ENCODE measurements at places on chromosomes 4 and X. TPM values are rescaled to one million over a fixed set of nuclear protein-coding genes. Genes with fewer than 3 reads are reported as not detected.

The EVC2 gene
- 7.5 TPM for total RNA-seq

The CASK gene
- total RNA-seq: 39.2 TPM

The NXT2 gene
- 30.8 TPM for total RNA-seq

The PLXNB3 gene
- total RNA-seq: not detected

The GYG2 gene
- total RNA-seq: 40.5 TPM

The PAGE1 gene
- total RNA-seq: not detected

The SLC2A9 gene
- not detected for total RNA-seq

The ANOS1 gene
- total RNA-seq: 70.8 TPM

The GAGE2A gene
- total RNA-seq: 0.70 TPM

The ANKRD50 gene
- total RNA-seq: 14.4 TPM

The CLDN34 gene
- not detected for total RNA-seq

The DCUN1D4 gene
- 15.5 TPM for total RNA-seq

The PTCHD1 gene
- total RNA-seq: 4.3 TPM

The SUPT20HL1 gene
- total RNA-seq: not detected

The PLAC8 gene
- total RNA-seq: 0.41 TPM

The FAAH2 gene
- 7.5 TPM for total RNA-seq

The KLB gene
- 0.04 TPM for total RNA-seq

The GASK1B gene
- total RNA-seq: 0.42 TPM

The EMCN gene
- total RNA-seq: not detected

The RBMXL3 gene
- total RNA-seq: not detected

The MAGEC3 gene
- total RNA-seq: not detected

The ODAPH gene
- not detected for total RNA-seq

The CENPVL2 gene
- 1.3 TPM for total RNA-seq

The PPP1R2C gene
- total RNA-seq: not detected

The NDST3 gene
- 0.07 TPM for total RNA-seq

The RGN gene
- total RNA-seq: not detected

The TMEM144 gene
- total RNA-seq: 5.2 TPM

The DOK7 gene
- 0.22 TPM for total RNA-seq

The AKAP17A gene
- 76.2 TPM for total RNA-seq

The ARMCX4 gene
- total RNA-seq: 2.1 TPM

The EPHA5 gene
- total RNA-seq: 0.03 TPM

The PRSS12 gene
- total RNA-seq: 14.9 TPM

The NSG1 gene
- total RNA-seq: 31.1 TPM

The BEX4 gene
- total RNA-seq: 89.6 TPM

The AFF1 gene
- 42.4 TPM for total RNA-seq

The SLC7A11 gene
- total RNA-seq: 7.1 TPM

The GAGE1 gene
- total RNA-seq: not detected

The ARSH gene
- total RNA-seq: not detected

The NALF2 gene
- total RNA-seq: 5.4 TPM

The RTL9 gene
- 0.07 TPM for total RNA-seq

The MTMR8 gene
- 5.1 TPM for total RNA-seq

Measured in H7 (cell line).